ENCODE measurements at places on chromosomes 5 and 9. TPM values are rescaled to one million over a fixed set of nuclear protein-coding genes. Genes with fewer than 3 reads are reported as not detected.

CSF2 gene
- total RNA-seq: 0.50 TPM

ESM1 gene
- not detected for total RNA-seq

ADAMTS2 gene
- total RNA-seq: not detected

FBXW11 gene
- total RNA-seq: 83.4 TPM

TMEM215 gene
- total RNA-seq: not detected

NTRK2 gene
- total RNA-seq: under 0.01 TPM

ANGPTL2 gene
- under 0.01 TPM for total RNA-seq

KIF4B gene
- under 0.01 TPM for total RNA-seq

AK8 gene
- total RNA-seq: 0.34 TPM

LYRM7 gene
- 13.3 TPM for total RNA-seq

ZNF462 gene
- 35.0 TPM for total RNA-seq

DELE1 gene
- total RNA-seq: 15.7 TPM

SPINK13 gene
- not detected for total RNA-seq
